ENCODE measurements at places on chromosomes 4 and X.

DNA sequence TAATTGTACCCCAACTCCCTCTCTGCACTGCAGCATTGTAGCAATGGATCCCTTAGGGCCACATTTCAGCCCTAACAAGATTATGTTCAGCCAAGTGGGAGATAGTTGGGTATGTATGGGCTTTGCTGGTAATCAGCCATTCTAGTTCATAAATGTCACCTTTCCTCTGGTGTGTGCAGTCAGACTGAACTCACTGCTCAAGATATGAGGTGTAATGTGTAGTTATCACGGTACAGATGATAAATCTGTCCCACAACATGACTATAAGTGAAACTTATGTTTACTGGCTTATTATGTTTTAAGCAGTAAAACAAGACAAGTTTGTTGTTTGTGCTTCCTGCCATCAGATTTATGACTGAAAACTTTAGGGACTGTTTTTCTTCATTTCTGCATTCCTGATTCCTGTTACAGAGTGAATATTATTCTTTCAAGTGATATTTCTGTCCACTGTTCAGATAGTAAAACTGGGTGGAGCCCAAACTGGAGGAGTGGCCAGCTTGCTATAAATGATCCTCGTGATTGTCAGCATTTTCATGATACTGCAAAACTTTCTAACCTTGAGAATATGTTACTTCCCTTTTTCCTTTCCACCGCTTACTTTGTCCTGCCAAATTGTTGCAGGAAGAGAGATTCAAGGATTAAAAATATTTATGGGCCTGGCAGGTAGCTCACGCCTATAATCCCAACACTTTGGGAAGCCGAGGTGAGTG is 44.9 kb downstream of the ANAPC4 start:
- no peak for DNase-seq

GRCh38 chr4:149973181-149973580 is 105.1 kb upstream of the DCLK2 start:
- DNase-seq = no peak

DNA sequence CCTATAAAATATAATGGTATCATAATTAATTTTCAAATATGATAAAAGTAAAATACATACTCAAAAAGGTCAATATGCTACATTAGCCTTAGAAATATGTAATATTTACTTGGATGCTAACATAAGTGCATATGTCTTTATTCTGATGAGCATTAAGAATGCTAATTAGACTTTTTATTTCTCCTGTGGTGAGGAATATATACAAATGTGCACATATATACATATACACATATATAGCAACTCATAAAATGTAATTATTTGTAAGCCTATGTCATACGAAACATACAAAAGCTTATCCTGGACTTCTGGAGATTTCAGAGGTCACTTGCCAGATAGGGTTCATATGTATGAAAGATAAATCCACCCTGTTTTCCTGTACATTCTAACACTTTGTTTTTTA is 11.1 kb downstream of the PLA2G12A start:
- DNase-seq = no peak

- no peak for DNase-seq
Observed at GRCh38 chr4:154743683-154744340, at the start of gene LRAT. Gene LRAT, plus strand, starts transcription at chr4:154744000. Its CDS starts 327 bp downstream, at chr4:154744327.

DNA sequence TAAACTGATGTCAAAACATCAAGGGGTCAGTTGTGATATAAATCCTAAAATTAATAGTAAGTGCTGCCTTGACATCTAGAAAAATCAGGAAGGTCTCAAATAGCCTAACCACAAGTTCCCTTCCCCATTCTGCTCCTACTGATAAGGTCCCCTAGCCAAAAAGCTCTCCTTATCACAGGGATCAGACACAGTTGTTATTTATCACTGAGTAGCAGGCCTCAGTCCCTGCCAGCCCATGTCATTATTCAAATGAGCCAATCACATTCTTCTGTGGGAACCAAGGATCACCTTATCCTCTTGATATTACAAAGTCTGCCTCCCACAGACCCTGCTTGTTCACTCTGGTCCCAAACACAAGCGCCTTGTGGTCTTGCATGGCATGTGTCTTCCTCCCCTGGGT is 23.3 kb upstream of the TMEM255A start:
- no peak for DNase-seq

All from natural killer cell treated with Interleukin-12 subunit alpha and Interleukin-12 subunit beta and Interleukin-15 and Interleukin-18, amount 100 ng/mL, for 72 hours (primary cell).